ENCODE measurements at places on chromosomes 7 and 10.

GRCh38 chr10:52453501-52453900 is 139.4 kb downstream of the DKK1 start:
- no peak for DNase-seq

- no peak for DNase-seq
These were observed 40.3 kb downstream of the NEURL1 start for GRCh38 chr10:103533827-103534226.

DNA sequence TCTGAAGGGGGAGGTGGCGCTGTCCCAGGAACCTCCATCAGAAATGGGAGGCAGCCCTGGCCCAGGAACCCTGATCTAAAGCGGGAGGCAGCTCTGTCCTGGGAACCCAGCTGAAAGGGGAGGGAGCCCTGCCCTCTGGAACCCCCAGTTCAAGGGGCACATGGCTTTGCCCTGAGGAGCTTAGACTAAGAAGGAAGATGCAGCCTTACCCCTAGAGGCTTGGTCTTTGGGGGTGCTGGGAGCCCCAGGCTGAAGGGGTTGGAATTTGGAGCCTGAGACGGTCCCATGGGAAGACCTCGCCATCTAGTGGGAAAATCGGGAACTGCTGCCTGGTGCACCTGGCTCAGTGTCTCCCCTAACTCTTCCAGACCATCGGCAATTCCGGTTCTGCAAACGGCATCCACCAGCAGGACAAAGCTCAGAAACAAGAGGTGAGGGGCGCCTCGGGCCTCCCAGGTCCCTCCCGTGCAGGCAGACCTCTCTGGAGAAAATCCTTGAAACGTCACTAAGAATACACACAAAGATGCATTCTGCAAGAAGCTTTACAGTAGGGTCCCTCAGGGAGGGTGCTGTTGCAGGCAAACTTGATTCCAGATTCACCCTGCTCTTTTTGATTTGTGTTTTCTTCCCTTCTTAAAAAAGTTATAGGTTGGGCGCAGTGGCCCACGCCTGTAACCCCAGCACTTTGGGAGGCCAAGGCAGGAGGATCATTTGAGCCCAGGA is 52.4 kb upstream of the GTF2IRD1 start:
- DNase-seq: peak; percentile 61

GRCh38 chr10:63917363-63917762 is 396.2 kb downstream of the REEP3 start:
- DNase-seq: no peak

DNA sequence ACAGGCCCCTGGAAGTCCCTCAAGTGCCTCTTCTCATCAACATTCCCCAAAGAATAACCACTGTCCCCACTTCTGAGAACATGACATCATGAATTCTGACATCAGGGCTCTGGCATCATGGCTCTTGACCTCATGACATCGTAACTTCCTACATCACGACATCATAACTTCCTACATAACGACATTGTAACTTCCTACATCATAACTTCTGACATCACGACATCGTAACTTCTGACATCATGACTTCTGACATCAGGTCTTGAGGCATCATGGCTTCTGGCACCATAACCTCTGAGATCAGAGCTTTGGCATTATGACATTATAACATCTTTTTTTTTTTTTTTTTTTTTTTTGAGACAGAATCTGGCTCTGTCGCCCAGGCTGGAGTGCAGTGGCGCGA is 66.7 kb upstream of the FAM20C start:
- DNase-seq: no peak

- no peak for DNase-seq
These were observed 272.3 kb downstream of the ELFN1 start for GRCh38 chr7:1942243-1942940.

- DNase-seq: no peak
These were observed 414.6 kb upstream of the NPVF start for GRCh38 chr7:25642849-25643248.

DNA sequence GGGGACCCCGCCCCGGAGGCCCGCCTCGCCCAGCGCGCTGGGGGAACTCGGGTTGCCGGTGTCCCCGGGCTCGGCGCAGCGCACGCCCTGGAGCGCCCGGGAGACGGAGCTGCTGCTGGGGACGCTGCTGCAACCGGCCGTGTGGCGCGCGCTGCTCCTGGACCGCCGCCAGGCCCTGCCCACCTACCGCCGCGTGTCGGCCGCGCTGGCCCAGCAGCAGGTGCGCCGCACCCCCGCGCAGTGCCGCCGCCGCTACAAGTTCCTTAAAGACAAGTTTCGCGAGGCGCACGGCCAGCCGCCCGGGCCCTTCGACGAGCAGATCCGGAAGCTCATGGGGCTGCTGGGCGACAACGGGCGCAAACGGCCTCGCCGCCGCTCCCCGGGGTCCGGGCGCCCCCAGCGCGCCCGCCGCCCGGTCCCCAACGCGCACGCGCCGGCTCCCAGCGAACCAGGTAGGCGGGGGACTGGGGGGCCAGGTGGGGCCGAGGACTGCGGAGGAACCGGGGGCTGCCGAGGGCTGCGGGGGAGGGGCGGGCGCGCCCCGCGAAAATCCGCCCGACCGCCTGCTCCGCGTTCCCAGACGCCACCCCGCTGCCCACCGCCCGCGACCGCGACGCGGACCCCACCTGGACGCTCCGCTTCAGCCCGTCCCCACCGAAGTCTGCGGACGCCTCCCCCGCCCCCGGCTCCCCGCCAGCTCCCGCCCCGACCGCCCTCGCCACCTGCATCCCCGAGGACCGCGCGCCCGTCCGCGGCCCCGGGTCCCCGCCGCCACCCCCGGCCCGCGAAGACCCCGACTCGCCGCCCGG is 574 bp downstream of the UTF1 start:
- DNase-seq: no peak
